ENCODE measurements at places on chromosomes 16 and 17.

DNA sequence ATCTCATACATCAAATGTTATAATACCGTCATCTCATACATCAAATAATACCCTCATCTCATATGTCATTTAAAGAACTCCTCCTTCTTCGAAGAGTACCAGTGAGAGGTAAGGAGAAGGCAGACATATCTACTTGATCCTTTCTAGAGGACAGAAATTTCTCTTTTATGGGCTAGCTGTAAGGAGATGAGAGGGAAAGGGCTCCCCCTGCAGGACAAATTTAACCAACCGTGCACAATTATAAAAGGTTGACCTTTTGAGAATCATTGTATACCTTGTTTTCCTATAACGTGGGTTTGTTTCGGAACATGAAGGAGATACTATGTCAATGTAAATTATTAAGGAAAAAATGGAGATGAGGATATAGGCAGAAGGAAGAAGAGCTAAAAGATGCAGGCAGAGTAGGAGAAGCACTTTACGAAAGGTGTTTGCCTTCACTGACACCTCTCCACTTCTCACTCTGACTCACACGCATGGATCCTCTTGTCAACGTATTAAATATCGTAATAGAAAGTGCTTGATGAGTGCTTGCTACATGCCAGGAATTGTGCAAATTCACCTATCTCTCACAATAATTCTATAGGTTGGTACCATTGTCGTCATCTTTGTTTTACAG lies 465.9 kb upstream of the ERCC4 start:
- no peak for DNase-seq

DNA sequence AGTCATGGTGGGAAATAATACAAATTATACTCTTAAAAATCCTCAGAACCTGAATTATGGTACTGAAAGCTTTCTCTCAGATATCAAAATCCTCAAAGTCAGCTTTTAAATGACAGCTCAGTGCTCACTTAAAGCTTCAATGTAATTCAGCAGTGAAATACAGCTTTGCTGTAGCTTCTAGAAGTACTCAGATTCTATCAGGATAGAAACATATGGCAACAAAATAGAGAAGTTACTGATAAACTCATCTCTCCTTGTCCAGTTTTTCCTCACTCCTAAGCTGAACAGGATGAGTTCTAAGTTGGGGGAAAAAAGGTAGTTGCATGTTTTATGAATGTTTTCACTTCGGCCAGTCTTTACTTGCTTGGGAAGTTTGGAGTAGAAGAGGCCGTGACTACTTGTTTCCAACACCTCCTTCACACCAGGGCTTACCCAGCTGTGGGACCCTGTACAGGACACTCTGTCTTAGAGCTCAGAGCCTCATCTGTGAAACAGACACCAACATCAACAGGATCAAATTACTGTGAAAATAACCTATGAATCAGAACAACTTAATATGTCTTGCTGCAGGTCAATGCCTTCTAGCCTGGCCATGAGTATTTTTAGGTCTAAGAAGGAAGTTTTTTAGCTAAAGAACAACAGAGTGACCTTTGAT lies 30.2 kb downstream of the OGFOD1 start:
- DNase-seq: no peak

DNA sequence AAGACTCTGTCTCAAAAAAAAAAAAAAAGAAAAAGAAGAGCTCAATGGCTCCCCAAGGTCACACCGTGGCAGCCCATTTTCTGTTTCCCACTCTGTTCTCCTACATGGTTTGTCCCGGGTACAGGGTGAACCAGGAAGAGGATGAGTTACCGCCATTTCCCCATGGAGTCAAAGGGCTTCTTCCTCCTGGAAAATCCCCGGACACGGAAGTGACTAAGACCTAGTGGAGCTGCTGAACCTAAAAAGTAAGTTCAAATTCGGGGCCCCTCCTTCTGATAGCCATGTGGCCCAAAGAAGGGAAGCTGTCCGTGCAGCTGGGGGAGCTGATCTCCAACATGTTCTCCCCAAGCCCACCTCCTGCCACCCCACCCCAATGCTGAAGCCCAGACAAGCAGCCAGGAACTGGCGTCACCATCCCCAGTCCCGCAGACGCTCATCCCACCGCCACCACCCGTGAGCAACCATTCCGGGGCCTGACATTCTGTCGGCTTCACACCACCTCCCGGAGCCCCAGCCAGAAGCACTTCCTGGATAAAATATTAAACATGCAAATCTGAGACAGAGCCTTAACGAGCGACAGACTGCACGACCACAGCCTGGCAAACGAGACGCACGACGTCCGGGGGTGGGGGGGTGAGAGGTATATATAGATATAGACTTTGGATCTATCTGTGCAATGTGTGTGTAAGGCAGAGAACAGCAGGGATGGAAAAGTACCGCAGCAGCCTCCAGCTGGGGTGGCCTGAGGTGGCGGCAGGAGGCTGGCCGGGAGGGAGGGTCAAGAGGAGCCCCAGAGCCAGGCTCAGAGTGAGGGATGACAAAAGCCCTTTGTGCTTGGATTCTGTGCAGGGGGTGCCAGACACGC lies 17.6 kb downstream of the EPOP start:
- no peak for DNase-seq

- DNase-seq: no peak
These were observed 66.1 kb upstream of the RPL38 start for GRCh38 chr17:74137416-74137815.

DNA sequence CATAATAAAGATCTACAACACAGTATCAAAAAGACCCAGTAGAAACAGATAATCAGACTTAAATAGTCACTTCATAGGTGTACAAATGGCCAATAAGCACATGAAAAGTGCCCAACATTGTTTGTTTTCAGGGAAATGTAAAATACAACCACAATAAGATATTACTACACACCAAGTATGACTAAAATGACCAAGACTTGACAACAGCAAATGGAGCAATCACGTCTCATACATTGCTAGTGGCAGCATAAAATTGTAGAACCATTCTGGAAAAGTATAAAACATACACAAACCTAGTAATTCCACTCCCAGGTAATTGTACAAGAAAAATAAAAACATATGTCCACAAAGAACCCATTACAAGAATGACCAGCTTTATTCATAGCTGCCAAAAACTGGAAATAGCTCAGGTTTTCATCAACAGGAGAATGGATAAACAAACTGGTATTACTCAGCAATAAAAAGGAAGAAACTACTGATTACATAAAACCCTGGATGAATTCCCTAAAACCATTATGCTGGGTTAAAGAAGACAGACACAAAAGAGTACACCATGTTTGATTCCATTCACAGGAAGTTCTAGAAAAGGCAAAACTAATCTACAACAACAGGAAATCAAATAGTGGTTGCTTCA lies 85.6 kb downstream of the TTC19 start:
- DNase-seq: peak; percentile 55

DNA sequence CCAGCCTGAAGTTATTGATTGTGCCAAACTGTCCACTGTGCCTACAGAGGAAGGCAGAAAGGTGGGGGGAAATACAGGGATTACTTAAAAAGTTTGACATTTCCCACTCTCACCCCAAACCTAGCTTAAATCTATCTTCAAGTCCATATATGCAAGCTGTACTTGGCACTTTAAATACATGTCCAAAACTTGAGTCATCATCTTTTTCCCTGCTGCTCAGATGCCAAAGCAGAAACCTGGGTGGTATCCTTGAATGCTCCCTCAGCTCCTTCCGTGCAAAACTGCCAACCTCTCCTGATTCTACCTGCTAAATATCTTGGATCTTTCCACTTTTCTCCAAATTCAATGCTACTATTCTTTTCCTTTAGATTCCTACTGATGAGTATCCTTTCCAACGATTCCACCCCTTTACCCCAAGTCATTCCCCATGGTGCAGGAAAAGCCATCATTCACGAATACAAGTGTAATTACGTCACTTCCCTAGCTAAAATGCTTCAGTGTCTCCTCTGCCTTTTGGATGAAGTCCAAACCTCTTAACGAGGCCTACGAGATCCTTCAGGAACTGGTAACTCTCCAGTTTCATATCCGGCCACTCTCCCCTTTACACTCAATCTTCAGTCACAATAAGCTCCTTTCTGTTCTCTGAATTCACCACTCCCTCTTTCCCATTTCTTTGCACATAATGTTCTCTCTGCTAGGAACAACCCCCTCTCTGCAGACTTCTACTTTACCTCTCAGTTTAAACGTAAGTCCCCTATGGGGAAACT lies 9.3 kb downstream of the BECN1 start:
- DNase-seq: no peak

DNA sequence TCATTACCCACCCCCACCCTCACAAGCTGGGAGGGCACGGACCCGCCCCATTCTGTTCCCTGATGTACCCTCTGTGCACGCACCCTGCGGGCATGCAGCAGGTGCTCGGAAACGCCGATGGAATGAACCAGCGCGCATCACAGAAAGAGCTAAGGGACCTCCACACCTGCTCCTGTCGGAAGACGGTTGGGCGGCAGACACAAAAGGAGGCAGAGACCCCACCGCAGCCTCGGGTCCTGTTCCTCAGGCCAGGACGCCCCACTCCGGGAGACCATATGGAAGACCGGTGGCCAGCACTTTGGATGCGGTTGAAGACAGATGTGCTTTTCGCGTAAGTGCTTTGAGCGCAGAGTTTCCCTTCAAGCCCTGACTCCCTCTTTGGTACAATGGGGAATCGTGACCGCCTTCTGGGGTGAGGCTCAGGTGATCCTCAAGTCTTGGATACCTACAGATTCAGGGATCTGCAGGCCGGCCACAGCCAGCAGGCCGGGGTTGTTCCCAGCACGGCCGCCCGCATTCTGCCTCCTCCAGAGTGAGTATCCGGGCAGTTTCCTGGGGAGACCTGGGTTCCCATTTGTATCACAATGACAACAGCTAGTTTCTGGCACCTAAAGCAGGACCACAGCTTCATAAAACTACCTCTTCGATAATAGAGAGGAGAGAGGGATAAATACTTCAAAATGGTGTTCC lies 123.1 kb downstream of the FOXL1 start:
- DNase-seq: no peak

DNA sequence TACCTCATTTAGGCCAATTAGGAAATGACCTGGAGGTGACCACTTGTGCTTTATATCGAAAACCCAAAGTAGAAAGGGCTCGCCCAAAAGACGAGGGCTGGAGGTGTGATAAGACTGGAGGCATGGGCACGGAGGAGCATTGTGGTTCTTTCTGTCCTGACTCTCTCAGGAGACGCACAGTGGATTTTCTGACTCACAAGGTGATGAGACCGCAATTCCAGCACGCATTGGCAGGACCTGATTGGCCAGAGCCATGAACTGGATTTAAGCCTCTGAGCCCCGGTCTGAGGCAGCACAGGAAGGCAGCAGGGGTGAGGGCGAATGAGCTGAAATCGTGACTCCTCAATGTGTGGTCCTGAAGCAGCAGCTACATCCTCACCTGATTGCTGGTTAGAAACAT lies 559.1 kb upstream of the SALL1 start:
- DNase-seq: no peak

GRCh38 chr17:80116921-80117380 lies 15.6 kb downstream of the GAA start:
- DNase-seq: no peak

DNA sequence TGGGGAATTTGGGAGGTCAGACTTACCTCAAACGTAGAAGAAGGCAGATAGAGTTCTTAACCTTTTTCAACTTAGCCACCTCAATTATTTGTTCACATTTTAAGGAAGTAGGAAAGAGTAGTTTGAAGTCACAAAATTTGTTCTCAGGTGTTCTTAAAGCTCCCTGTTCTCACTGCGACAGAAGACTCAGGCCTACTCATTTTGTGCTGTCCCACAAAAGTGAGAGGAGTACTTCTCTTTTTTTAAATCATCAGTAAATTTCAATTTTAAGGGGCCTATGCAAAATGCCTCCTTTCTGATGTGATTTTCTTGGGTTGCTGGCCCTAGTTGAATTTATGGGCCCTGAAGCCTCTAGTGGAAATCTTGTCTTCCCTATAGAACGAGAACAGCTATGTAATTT lies 133.4 kb downstream of the MAP2K6 start:
- no peak for DNase-seq

GRCh38 chr16:51763072-51763661 lies 612.1 kb upstream of the SALL1 start:
- DNase-seq: no peak

DNA sequence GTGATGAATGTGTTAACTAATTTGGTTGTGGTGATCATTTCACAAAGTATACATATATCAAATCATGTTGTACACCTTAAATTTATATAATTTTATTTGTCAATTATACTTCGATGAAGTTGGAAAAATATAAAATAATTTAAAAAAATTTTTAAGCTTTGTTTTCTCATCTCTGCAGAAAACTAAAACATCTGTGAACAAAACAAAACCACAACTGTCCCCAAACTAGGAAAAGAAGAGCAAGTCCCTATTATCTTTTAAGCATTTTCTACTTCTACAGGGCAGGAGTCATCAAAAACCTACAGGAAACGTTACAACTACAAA lies 6.5 kb downstream of the HSDL1 start:
- no peak for DNase-seq

All from AG04450 (cell line).